ENCODE measurements at places on chromosomes 11 and 22. TPM values are rescaled to one million over a fixed set of nuclear protein-coding genes. Genes with fewer than 3 reads are reported as not detected.
A peak's percentile ranks its signal among the peaks of the same experiment; 100 is the strongest.

- no peak for DNase-seq
Observed at GRCh38 chr11:84673753-84674152, 953.4 kb downstream of the DLG2 start.

DNA sequence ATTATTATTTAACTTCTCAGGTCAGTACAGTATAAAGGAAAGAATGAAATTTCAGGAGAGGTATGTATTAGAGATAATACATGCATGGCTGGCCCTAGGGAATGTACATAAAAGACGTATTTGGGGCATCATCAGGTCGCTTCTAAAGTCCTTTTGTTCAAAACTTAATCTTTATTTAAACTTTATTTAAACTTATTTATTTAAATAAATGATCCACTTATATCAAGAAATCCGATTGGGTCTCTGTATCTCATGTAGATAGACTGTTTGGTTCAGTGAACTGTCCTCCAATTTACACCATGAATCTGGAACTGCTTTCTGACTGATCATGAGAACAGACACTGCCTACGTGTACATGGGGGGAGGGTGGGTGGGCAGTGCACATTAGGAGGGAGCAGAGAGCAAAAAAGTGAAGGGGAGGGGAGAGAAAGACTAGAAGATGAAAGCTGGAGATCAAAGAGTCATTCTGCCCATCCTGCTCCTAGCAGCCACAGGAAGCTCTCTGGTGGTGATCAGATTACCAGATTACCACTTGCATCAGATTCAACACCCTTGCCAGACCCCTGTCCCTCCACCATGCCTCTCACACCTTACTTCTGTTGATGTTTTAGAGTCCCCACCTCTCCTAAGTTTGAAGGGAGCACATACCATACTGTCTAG lies 92.1 kb upstream of the MTMR2 start:
- DNase-seq: no peak

- peak; percentile 74 for DNase-seq
Observed at GRCh38 chr11:114348200-114349191, 51.8 kb downstream of the C11orf71 start.

DNA sequence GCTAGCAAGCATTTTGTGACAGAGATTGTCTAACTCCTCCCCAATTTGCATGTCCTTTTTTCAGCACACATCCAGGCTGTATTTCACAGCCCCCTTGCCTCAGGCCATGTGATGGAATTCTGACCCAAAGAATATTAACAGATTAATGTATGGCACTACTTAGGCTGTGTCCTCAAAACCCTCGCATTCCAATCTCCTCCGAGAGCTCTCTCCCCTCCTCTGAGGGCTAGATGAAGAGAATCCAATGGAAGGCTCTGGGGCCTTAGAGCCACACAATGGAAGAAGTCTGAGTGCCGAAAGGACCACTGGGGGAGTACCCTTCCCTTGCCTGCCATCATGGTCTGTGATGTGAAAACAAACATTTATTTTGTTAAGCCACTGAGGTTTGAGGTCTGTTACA lies 13.7 kb upstream of the NNMT start:
- DNase-seq: no peak

GRCh38 chr22:29470159-29470855 lies 9.7 kb upstream of the NEFH start:
- peak; percentile 52 for DNase-seq

The APLNR gene
- total RNA-seq: under 0.01 TPM

All from lung microvascular endothelial cell (primary cell).